Activated gamma-delta T cell treated with anti-CD3 and anti-CD28 coated beads, Interleukin-2, amount 50 U/mL, for 16 hours (primary cell): ENCODE measurements at places on chromosomes 1 and 21.

DNA sequence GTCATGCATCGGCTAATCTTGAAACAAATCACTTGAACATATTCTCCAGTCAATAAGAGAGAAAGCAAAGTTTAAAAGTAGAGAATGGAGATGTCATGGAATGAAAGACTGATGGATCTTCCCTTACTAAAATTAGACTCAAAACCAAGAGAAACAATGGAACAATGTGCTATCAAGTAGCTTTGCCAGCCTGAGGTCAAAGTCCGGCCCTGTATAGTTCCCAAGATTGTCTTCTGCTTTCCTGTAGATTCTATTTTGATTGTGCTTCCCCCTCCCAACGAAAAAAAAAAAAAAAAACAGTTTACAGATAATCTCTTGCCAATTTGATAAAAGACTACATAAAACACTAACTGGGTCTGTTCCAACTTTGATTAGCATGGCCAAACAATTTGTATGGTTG, 40.8 kb upstream of the KIRREL1 start:
- no peak for DNase-seq

- DNase-seq, result no peak
These were observed 27.6 kb downstream of the WNT4 start for GRCh38 chr1:22115286-22115685.

- no peak for DNase-seq
These were observed 661 bp downstream of the PLEKHO1 start for GRCh38 chr1:150150133-150151021.

DNA sequence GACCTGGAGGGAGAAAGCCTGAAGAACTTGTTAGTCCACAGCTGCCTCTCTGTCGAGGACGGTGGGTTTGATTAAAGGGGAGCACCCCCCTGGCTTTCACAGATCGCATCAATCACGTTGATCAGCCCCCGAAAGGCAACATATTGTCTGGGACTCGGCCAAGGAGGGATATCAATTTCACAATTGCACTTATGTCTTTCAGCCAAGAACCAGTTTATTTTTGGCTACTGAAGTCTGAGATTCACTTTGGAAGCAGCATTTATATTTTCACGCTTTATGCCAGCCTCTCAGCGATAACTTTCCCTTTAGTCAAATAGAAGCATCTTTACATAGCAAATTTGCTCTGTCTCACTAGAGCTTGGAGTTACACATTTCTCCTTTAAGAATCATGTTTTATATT, 253.2 kb upstream of the RRP15 start:
- no peak for DNase-seq

DNA sequence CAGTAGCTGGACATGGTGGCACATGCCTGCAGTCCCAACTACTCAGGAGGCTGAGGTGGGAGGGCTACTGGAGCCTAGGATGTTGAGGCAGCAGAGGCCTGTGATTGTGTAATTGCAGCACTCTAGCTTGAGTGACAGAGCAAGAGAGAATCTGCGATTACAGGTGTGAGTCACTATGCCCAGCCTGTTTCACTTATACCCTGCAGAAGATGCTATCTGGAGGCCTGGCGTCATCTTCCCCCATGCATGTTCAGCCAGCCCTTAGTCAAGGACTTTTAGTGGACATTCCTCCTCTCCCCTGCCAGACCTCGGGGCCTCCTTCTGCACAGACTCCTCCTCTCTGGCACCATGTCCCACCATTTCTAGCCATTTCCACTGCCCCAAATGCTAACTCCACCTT, 36.3 kb upstream of the RCC2 start:
- DNase-seq, result no peak

GRCh38 chr1:183958958-183959357, 78.6 kb downstream of the COLGALT2 start:
- no peak for DNase-seq

- no peak for DNase-seq
These were observed 27.7 kb downstream of the KNCN start for GRCh38 chr1:46523496-46524353.

GRCh38 chr21:44856131-44856530, 17.4 kb downstream of the PTTG1IP start:
- no peak for DNase-seq

- no peak for DNase-seq
These were observed 94.7 kb downstream of the DISP1 start for GRCh38 chr1:222909586-222909985.

- DNase-seq, result no peak
These were observed 18.8 kb downstream of the SZRD1 start for GRCh38 chr1:16385659-16386453.

GRCh38 chr1:145886390-145886789, 724 bp upstream of the ANKRD35 start:
- no peak for DNase-seq

DNA sequence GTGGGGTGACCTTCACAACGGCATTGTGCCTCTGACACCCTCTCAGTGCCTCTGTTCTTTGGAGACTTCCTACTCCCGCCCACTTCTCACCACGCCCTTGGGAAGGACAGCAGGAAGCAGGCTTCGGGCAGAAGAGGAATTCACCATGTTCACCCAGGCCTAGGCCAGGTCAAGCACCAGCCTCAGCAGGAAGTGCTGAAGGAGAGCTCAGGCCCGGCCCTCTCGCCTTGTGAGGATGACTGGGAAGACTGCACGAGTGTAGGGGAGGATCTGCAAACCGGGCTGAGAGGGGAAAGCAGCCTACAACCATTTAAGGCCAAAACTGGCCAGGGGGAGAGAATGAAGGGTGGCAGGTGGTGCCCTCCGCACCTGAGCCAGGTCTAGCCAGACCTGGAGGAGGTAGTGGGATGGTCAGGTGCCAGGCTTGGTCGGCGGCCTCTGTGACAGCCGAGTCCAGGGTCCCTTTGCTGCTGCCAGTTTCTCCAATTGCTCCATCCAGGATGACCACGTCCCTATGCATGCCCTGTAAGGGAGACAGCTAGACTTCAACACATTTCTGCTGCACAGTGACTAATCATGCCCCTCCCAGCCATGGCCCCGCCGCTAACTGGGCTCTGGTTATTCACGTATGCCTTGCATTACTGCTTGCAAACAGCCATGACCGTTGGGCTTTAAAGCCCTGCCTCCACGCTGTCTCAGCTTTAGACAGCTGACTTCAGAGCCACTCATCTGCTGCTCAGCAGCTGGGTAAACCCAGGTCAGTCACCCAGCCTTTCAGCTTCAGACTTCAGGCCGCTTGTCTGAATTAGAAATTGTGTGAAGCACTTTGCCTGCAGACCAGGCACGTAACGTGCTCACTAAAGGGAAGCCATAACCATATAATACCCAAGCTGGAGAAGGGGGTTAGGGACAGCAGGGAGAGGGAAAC, 8.9 kb downstream of the MRTO4 start:
- DNase-seq, result no peak

- no peak for DNase-seq
These were observed 19.4 kb upstream of the CADM3 start for GRCh38 chr1:159152031-159152430.

GRCh38 chr1:202107321-202107761, 15.4 kb upstream of the GPR37L1 start:
- DNase-seq, result no peak

DNA sequence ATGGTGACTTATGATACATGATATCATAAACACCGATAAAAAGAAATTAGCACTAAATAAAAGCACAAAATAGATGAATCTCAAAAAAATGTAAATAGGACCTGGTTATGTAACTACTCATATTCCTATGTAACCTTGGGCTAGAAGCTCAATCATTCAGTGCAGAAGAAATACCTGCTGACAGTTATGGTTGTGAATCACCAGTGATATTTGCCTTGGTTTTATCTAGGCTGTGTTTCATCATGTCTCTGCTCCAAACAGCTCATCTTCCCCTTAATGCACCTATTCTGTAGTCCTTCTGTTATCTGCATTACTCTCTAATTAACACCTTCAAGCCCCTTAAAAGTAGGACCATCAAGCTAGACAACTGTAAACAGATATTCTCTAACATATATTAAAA, 16.3 kb upstream of the PIGC start:
- DNase-seq, result no peak

DNA sequence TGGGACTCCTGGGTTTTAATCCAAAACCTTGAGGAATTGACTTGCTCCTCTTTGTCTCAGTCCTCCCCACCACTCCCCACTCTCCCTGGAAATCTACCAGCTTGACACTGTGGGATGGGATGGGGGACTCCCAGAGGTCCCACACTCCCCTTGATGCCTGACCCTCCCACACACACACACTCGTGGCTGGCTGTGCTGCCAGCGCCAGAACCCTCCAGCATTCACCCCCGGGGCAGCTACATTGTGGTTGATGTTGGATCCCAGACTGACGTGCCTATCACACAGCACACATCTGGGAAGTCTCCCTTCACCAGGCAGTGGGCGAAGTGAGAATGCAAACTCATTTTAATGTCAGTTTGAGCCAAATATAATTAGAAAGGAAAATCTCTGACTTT, 10.0 kb downstream of the KIRREL1 start:
- DNase-seq, result no peak

DNA sequence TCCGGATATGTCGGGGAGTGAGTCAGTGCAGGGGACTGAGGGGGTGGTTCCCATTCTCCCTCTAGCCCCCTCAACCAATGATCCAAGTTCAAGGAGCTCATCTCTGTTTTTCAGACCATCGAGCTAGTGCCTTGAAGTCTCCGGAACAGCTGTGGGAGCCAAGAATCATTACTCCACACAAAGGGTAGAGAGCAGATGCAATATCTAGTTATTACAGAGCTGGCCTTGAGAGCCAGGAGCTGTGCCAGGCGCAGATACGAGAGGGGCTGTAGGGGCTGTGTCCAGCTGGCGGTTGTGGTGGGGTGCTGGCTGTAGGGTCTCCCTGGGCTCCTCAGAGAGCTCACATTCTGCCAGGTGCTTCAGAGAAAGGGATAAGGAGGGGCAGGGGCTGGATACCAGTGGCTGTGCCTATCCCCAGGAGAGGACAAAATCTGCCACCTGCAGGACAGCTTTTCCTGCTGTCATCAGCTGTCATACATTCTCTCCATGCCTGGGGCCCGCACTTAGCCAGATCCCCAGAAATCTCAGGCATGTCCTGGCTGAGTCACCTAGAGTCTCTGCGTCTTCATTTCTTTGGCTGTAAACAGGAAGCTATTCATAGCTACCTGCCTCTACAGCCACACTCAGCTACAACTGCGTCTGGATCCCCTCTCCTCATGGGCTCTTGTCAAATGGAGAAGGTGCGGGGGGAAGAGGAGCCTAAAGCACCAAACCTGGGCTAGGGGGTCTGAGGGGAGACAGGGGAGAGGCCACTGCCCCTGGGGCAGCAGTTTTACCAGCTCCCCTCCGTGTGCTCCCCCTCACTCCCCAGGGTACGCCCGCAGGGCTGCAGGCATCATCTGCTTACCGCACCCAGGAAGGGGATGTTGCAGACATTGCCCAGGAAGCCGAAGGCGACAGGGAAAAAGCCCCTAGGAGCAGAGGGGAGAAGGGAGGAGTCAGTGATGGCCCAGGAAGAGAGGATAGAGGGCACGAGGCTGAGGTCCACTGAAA, 2.4 kb upstream of the KISS1 start:
- no peak for DNase-seq

- DNase-seq, result no peak
These were observed 732 bp downstream of the ABCG1 start for GRCh38 chr21:42219606-42220137.

GRCh38 chr1:219757890-219758289, 145.0 kb upstream of the ZC3H11B start:
- DNase-seq, result no peak

- no peak for DNase-seq
These were observed 142.4 kb upstream of the RUNX3 start for GRCh38 chr1:25072461-25072860.

- no peak for DNase-seq
These were observed 1.6 kb downstream of the ADGRL4 start for GRCh38 chr1:79004916-79005315.

- DNase-seq, result no peak
These were observed 22.6 kb downstream of the TNNT2 start for GRCh38 chr1:201354901-201355295.

DNA sequence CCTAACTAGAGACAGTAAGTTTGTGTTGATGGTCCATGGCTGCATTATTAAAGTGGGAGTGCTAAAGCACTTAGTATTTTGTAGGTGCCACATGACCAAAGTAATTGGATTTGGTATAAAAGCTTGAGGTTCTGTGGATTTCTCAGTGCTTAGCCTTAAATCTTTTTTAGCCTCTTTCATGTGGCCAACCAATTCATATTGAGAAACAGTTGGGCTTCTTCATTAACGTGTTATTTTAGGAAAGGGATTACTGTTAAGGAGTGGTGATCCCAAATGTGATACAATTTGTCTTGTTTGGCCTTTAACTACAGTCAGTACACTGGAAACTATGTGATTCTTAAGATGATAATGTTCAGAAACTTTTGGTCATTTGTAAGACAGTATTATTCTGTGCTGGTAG, 25.5 kb downstream of the MAN1A2 start:
- no peak for DNase-seq

DNA sequence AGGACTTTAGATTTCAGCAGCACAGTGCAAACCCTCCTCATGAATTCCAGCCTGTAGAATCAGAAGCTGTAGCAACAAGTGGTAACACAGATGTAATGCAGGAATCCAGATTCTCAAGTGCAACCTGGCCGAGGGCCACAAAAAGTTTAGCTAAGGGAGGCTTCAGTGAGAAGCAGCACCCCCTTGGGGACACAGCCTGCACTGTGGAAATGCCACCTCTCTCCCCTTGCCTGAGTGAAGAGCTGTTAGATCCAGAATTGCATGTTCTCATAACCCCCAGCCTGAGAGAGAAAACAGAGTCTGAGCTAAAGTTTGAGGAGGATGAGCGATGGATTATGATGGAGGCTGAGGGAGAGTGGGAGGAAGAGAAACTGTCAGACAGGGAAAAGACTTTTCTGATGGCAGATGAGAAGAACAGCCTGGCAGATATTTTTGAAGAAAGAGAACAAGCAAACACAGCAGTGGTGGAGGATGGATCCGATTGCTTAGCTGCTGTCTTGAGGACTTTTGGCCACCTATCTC, 80.5 kb upstream of the BMP8A start:
- peak; percentile 35 for DNase-seq

DNA sequence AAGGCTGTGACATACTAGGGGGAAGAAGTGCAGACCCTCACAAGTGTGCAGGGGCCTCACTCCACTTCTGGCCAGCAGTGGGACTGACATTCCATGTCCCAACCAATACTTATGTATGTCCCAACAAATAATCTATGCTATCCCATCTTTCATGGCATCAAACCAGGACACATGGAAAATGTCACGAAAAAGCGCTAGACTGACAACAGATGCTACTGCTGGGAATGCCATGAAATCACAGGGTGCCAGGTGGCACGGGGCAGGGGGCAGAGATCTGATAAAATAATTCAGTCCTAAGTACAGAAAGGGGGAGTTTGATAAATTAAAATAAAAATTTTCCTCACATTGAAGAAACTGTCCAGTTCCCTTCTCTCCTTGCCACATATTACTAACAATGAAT, 27.6 kb upstream of the BCAS2 start:
- DNase-seq, result no peak

GRCh38 chr1:78250201-78250600, 204.4 kb downstream of the GIPC2 start:
- no peak for DNase-seq

DNA sequence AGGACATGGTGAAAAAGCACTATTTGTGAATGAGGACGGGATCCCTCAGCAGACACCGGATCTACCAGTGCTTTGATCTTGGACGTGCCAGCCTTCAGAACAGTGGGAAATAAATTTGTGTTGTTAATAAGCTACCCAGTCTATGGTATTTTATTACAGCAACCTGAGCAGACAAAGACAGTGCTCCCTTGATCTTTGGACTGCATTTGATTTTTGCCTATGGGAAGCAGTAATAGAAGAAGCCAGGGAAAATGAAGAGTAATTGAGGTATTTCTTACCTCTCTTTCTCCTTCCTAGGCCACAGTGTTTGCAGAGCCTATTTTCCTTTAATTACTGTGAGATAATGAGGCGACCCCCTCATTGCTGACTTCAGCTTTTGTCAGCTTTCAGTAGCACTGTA, 87.9 kb downstream of the PDE4B start:
- DNase-seq, result no peak

- no peak for DNase-seq
These were observed 56.4 kb upstream of the SIPA1L2 start for GRCh38 chr1:232686346-232686745.
